ENCODE measurements at places on chromosomes 1 and 21.

GRCh38 chr1:93301131-93301530 is 44.6 kb upstream of the DR1 start:
- DNase-seq = no peak

GRCh38 chr1:83857103-83857502 is 141.8 kb downstream of the TTLL7 start:
- no peak for DNase-seq

DNA sequence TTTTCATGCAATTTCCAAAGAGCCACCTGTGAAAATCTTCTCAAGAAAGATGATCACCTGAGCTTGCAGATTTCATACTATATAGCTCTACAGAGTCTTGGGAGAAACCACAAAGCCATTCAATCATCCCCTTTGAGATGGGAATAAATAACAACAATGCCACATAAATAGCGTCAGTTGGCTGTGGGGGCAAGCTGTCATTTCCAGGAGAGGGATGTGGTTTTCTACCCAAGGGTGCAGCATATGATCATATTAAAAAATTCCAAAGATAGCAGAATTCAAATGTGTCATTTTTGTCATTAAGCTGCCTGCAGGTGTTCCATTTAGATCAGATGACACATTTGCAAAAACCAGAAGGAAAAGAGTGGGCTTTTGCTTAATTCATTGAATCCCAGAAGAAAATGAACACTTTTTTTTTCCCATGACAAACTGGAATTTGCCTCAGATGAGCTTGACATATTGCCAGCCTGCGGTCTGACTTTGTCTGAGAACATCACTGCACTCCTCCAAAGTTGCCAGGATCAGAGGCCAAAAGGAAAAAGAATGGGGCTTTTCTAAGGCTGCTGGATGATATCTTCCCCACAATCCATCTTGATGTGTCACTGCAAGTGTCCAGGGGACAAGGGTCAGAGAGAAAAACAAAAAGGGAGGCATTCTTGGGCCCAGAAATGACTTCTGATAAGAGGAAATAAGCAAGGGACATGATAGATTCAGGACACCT is 314.1 kb upstream of the USP25 start:
- DNase-seq = no peak

DNA sequence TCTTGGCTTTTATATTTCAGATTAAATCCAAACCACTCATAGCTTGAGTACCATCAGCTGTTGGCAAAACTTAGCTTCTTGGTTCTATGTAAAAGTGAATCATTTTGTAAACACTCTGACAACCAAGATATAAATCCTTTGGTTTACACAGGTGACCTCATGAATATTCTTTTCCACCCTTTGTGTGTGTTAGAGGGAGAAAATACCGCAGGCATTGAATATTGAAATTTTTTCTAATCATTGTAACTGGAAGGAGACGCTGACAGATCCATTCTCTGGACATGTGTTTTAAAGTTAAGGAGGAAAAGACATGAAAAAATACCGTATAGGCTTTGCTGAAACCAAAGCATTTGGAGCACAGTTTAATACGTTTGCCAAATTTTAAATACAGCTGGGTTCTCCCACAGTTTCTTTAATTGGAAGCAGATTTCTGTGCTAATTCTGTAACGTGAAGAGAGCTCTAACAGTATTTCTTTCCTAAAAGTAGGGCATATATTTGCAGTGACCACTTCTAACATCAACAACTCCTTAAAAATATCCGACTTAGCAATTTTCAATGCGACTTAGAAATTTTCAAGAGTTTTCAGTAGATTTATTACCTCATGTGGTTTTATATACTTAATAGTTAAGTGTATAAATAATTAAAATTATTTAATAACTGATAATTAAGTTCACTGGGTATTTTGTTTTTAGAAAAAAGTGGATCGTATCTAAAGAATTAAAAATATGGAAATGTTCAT is 388.2 kb downstream of the USP25 start:
- DNase-seq = no peak

GRCh38 chr1:245698860-245699259 is 544.1 kb downstream of the KIF26B start:
- DNase-seq = no peak

- DNase-seq = no peak
Observed at GRCh38 chr1:230827081-230827681, 41.1 kb downstream of the C1orf198 start.
